ENCODE measurements at places on chromosomes 12 and 14.

DNA sequence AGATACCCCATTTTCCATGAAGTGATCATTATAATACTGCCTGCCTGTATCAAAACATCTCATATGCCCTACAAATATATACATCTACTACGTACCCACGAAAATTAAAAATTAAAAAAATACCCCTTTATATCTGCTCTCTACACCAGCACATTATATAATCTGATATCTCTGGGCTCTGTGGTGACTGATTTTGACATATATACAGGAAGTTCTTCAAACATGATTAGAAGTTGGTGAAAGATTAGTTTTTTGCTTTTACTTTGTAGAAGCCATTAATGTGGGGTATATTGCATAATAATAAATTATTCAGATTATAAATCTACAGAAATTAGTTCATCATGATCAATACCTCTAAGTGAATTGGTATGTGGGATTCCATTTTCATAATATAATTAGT is 126.7 kb upstream of the MDM1 start:
- DNase-seq, result no peak

DNA sequence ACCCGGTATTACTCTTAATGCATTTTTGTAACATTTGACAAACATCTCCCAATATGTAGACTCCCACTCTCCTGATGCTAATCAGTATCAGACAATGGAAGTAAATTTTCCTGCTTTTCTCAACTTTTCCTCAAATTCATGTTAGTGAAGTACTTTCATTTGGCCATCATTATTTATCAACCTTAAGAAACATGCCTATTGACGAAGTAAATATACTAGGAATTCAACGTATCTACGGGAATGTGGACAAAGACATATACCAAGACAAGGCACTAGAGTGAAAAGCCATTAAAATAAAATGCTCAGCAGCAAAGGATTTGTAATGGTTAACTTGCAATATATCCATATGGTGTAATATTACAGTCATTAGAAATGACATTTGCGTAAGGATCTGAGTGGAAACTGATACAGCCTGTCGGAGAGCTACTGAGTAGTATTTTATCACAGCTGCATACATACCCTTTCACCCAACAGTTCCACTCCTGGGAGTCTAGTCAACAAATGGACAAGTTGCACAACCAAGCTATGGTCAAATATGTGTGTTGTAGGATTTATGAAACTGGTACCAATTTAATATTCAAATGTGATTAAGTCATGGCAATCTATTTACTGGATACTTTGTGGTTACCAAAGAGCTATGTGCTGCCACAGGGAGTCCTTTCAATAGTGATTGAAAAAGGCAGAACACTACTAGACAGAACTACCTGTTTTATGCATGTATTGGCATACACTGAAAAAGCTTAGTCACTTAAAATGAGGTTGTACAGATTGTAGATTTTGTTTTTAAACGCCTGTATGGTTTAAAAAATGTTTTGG is 26.5 kb downstream of the NUDT4 start:
- no peak for DNase-seq

DNA sequence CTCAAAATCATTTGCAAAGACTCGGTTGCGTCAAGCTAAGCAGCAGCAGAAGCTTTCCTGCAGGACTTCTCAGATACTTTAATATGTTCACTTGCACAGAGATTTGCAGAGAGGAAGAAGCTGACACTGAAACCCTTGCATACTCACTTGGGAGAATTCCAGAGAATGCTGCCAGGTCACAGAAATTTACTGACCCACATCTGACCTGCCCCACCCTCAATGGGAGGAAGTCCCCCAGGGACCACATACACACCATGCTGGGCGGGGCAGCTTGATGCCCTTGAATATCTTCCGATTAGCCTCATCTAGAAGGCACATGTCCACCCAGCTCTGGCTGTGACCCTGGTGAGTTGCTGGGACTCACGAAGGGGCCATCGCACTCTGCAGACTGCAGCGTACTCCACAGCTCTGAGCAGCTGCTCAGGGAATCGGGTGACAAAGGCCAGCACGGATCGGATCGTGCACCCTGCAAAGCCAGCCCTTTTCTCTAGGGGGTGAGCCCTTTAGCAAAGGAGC is 83.2 kb downstream of the ITPK1 start:
- no peak for DNase-seq

GRCh38 chr12:56581418-56582145 is 48.5 kb downstream of the BAZ2A start:
- DNase-seq, result no peak

DNA sequence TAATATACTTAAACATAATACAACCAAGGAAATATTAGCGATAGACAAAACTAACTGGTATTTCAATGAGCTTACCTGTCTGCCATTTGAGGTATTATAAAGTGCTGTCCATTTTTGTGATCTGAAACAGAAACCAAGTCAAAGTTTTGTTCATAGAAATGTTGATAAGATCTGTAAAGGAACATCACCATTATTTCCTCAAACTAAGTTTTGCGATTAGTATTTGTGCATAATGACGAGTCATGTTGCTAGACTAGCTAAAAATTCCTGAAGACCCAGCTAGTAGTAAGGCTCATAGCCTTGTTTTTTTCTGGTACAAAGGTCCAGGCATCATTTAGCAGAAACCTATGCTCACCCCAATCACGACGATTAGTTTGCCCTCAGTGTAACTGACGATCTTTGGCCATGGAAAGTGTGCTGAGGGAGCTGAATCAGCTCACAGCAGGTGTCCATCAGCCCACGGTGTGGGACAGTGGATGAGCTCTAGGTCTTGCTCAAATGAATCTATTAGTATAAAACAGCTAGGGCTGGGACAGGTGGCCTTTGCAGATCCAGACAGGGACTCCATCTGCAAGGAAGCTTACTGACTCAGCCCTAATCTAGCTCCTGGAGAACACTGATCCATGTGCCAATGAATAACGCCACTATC is 28.7 kb downstream of the GIT2 start:
- DNase-seq, result no peak

DNA sequence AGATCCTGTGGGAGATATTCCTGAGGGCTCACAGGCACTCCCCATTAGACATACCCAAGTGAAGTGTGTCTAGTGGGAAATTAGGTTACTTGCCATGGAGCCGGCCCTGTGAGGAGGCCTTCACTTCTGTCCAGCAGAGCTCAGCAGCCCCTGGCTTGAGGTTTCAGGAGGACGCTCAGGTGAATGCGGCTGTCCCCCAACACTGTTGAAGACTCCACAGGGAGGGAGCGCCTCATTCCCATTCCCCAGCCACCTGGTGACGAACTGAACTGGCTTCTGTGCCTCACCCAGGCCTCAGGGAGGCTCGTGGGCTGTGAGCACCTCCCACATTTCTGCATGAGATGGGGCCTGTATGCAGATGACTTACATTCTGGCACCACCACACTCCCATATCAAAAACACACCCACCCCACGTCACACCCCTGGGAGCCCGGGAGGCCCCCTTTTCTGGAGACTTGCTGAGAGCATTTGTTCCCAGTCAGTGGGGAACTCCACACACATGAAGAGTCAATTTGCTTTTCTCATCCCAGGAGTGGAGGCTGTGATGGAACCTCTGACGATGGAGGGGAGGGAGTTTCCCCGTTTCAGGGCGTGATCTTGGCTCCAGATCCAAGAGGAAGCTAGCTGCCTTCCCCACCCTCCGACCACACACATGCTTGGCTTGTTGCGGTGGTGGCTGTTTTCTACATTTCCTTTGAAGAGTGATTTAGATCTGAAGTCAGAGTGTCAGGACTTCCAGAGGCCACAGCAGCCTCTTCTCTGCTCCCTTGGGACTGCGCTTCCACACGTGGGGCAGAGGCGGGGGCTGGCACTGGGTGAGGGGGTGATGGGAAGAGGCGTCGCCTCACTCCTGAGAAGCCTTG is 120.7 kb downstream of the ADGRD1 start:
- no peak for DNase-seq

DNA sequence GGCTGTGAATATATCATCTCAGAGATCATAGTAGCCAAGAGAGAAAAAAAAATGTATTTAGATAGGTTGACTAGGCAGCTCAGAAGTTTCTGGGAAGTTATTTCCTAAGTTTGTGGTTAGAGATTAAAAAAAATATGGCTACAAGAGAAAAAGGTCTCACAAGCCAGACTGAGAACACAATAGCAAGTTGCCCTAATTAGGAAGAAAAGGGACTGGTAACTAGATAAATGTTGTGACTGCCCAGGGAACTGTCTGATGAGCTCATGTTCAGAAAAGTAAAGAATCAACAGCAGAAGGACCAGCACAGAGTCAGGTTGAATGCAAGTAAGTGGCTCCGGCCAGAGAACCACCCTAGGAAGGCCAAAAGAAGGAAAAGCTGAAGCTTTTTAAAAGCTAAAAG is 256.6 kb downstream of the PRKD1 start:
- DNase-seq, result no peak

DNA sequence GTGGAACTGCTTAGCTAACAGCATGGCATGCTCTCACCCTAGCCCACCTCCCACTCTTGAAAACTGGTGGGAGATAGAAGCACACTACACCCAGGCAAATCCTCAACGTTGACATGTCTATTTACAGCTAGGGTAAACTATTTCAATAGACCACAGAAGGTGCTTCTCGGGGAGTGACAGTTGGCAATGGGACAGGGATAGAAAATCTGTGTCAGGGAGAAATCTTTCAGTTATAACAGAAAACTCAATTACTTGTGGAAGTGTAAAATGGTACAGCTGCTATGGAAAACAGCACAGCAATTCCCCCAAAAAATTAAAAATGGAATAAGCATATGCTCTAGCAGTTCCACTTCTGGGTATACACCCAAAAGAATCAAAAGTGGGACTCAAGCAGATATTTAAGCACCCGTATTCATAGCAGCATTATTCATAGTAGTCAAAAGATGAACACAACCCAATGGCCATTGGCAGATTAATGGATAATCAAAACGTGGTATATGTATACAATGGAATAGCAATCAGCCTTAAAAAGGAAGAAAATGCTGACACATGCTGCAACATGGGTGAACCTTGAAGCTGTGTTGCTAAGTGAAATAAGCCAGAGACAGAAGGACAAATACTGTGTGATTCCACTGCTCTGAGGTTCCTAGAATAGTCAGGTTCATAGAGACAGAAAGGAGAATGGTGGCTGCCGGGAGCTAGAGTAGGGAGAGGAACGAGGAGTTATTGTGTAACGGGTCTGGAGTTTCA is 92.5 kb downstream of the STAB2 start:
- DNase-seq, result no peak

- DNase-seq, result no peak
These were observed 27.6 kb upstream of the LRP6 start for GRCh38 chr12:12294215-12295005.

DNA sequence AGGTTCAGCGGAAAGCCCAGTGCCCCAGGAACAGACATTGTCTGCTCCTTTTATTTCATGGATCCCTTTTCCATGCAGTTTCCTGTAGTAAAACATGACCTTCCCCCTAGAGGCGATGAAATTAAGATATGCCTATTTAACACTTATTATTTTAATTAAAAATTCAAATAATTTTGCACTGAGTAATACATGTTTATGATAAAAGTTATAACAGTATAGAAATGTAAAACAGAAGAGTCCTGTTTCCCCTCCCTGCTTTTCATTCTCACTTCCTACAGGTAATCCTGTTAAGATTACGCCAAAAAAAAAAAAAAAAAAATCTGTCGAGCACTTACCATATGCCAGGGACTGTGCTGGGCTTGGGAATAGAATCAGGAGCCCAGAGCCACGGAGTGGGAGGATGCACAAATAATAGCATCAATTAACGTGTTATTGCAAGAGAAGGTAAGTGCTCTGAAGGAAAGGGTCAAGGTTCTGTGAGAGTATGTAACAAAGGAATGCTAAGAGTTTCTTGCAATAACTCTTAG is 830 bp upstream of the LPCAT3 start:
- no peak for DNase-seq

DNA sequence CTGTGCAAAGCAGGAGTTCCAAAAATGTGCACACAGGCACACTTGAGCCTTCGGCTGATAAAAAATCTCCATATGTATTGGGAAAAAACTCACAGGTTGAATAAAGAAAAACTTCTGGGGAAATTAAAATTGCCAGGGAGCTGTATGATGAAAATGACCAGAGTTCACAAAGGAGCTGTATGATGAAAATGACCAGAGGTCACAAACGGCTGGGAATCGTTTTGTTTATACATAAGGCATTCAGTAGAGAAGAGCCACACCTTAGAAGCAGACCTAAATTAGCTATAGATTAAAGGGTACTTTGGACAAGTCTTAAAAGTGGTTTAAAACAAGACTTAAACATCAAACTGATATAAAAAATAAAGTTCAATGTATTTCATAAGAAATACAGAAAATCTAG is 251.7 kb upstream of the TMEM132C start:
- no peak for DNase-seq

- DNase-seq, result no peak
These were observed 57.6 kb downstream of the BRMS1L start for GRCh38 chr14:35883677-35884293.

GRCh38 chr12:20123465-20123864 is 244.9 kb upstream of the PDE3A start:
- DNase-seq, result no peak

Measured in HFF-Myc (cell line).